Progenitor cell of endocrine pancreas (in vitro differentiated cells): ENCODE measurements at places on chromosomes 13 and 19. TPM values are rescaled to one million over a fixed set of nuclear protein-coding genes. Genes with fewer than 3 reads are reported as not detected.

DNA sequence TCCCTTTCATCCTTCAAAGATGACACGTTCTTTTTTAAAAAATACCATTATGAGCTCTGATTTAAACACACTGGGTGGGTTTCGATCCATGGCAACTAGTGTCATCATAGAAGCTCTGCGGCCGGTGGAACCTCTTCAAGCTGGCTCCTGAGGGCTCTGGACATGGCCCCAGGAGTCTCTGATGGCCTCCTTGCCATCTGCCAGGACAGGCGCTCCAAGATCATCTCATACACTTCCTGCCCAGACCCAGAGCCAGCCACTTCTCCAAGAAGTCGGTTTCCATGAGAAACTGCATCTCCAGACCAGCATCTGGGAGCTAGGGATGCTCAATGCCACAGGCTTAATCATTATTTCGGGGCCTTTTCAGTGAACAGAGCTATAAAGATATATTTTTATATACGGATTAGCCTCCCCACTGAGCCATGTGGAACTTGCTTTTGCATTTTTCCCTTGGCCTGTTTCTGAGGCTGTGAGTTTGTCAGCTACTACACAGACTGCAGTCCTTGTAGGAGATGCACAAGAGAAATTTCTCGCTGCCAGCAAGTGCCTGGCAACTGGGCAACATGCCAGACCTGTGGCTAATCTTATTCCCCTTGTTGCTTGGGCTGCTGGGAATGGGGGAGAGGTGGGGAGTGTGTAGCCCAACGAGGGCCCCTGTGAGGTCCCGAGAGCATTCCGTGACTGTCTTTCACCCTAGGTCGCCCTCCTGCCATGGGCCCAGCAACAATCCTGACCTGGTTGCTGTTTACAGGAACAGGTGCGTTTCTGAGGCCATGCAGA is 15.9 kb downstream of the SUGP1 start:
- H3K4me3 ChIP-seq = no peak overlapping the region
- no peaks in the 10 kb centered on the region for H3K4me1 ChIP-seq
- H3K27me3 ChIP-seq = no peaks in the 10 kb centered on the region
- H3K27ac ChIP-seq = no peak overlapping the region

DNA sequence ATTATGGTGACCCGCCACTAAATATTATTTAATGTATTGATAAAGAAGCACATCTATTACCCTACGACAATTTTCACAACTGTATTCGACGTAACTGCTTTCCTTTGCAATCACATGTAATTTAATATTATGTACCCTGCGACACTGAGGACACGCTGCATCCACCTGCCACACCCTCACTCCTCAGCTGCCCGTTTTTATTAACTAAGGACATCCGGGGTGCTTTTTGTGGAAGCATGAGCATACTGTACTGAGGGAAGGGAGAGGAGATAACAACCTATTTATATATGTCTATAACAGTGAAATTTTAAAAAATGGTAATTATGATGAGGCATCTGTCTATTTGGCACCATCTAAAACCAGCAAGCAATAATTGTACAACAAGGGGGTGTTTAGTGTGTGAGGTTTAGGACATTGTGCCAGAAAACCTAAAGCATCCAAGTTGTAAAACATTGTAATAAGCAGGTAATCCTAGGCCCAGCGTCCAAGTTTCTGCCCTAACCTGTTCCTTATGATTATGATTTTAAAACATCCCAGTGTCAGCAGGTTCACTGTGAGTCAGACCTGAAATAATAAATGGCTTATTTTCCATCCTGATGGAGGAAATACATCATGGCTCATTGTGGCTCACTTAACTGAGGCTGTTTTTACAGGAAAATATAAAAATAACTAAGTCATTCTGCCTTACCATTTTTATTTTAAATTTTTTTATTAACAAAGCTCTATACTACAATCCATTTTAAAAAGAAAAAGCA is 56.3 kb downstream of the FOXO1 start:
- H3K4me1 ChIP-seq = peaks cover 18% of the 10 kb centered on the region
- no peak for DNase-seq
- no peak overlapping the region for H3K4me3 ChIP-seq
- no peak overlapping the region for H3K27ac ChIP-seq

DNA sequence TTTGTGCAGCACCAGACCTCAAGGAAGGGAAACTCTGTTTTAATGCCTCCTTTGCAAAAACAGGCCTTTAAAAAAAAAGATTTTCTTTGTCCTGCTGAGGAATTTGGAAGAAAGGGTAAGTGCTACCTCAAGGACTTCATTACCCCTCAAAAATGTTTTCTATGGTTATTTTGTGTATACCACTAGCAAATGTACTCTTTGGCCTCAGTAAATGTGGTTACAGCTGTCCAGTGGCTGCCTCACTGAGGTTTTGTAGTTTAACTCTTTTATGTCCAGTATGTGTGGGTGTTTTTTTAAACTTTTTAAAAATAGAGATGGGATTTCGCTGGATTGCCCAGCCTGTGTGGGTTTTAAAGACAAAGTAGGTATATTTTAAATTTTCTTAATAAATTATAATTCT is 42.2 kb upstream of the TSC22D1 start:
- no peak overlapping the region for H3K27ac ChIP-seq
- no peak for DNase-seq
- H3K36me3 ChIP-seq = no peaks in the 10 kb centered on the region
- H3K4me1 ChIP-seq = peaks cover 8% of the 10 kb centered on the region
- no peaks in the 10 kb centered on the region for H3K27me3 ChIP-seq

- H3K27ac ChIP-seq = no peak overlapping the region
- no peak overlapping the region for H3K4me3 ChIP-seq
- H3K4me1 ChIP-seq = no peaks in the 10 kb centered on the region
- DNase-seq = no peak
Observed at GRCh38 chr13:36105726-36106125, 25.5 kb downstream of the DCLK1 start.

The MEIOSIN gene
- total RNA-seq = not detected in 2 replicates

- H3K27me3 ChIP-seq = peaks cover 68% of the 10 kb centered on the region
- H3K27ac ChIP-seq = no peak overlapping the region
- DNase-seq = no peak
- no peaks in the 10 kb centered on the region for H3K36me3 ChIP-seq
- H3K4me3 ChIP-seq = peak overlapping the region; percentile 61
Observed at GRCh38 chr19:47418692-47419029, 666 bp downstream of the MEIS3 start.

- no peak overlapping the region for H3K27ac ChIP-seq
- H3K4me3 ChIP-seq = no peak overlapping the region
- peaks cover 2% of the 10 kb centered on the region for H3K4me1 ChIP-seq
- peaks cover 26% of the 10 kb centered on the region for H3K27me3 ChIP-seq
Observed at GRCh38 chr13:25473864-25474263, 102.1 kb downstream of the ATP8A2 start.

- peak overlapping the region; percentile 92 for H3K27ac ChIP-seq
- no peaks in the 10 kb centered on the region for H3K27me3 ChIP-seq
- peaks cover 1% of the 10 kb centered on the region for H3K36me3 ChIP-seq
- peaks cover 45% of the 10 kb centered on the region for H3K4me1 ChIP-seq
Observed at GRCh38 chr13:21834521-21834920, 163.6 kb downstream of the FGF9 start.

GRCh38 chr19:39237200-39238184 is 7.3 kb downstream of the IFNL3 start:
- no peak overlapping the region for H3K27ac ChIP-seq
- H3K36me3 ChIP-seq = no peaks in the 10 kb centered on the region
- peaks cover 55% of the 10 kb centered on the region for H3K27me3 ChIP-seq
- H3K4me3 ChIP-seq = no peak overlapping the region
- DNase-seq = no peak

DNA sequence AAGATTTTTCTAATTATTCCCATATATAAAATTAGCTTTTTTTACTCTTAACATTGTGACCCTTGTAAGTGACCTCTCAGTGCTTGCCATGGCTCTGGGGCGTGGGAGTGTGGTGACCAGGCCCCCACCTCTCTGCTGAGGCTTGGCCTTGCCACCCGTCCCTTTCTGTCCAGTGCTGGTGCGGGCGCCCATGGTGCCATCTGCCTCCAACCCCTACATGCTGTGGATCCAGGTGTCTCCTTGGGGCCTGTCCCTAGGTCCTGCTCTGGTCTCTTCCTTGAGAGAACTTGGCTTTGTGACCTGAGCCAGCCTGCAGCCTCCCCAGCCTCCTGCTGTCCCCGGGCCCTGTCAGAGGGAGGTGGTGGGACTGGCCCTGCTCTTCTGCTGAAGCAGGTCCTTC is 27.4 kb downstream of the TFDP1 start:
- peaks cover 10% of the 10 kb centered on the region for H3K36me3 ChIP-seq
- H3K4me1 ChIP-seq = peaks cover 9% of the 10 kb centered on the region
- DNase-seq = no peak
- H3K4me3 ChIP-seq = no peak overlapping the region
- no peaks in the 10 kb centered on the region for H3K27me3 ChIP-seq
- H3K27ac ChIP-seq = no peak overlapping the region

The MEIS3 gene
- total RNA-seq = 25.5 and 30.8 TPM in 2 replicates

The MCF2L gene
- 82.6 and 90.0 TPM in 2 replicates for total RNA-seq

The ICAM4 gene
- total RNA-seq = not detected in 2 replicates

DNA sequence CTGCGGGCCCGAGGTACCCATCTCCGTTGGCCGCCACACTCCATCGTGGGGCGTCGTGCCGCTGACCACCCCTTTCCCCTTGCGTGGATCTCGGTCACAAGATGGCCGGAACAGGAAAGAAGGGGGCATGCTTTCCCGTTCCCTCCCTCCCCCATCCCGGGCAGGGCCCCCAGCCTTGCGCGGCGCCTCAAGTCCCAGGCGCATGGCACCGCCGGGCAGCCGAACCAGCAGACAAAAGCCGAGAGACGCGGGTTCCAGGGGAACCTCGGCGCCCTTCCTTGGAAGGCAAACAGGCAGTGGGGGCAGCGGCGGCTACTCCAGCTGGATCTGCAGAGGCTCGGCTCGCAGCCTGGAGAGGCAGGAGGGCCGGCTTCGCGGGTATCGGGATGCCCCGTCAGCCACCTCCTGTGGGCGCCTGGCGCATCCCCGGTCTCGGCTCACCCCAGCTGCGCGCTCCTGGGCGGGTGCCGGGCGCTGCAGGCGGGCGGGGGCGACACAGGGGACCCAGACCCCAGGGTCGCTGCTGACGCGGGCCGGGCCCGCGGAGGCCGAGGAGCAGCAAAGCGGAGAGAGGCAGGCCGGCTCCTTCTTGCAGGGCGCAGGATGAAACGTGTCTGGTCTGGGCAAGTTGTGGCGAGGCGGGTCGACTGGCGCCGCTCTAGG is 439 bp downstream of the DZIP1 start:
- peak; percentile 37 for DNase-seq
- H3K4me1 ChIP-seq = peaks cover 18% of the 10 kb centered on the region
- peak overlapping the region; percentile 90 for H3K4me3 ChIP-seq
- H3K27ac ChIP-seq = peak overlapping the region; percentile 93
- peaks cover 5% of the 10 kb centered on the region for H3K36me3 ChIP-seq

The NXNL1 gene
- not detected in 2 replicates for total RNA-seq

The PRR36 gene
- 37.4 and 40.4 TPM in 2 replicates for total RNA-seq

The LILRA1 gene
- not detected in 2 replicates for total RNA-seq

GRCh38 chr13:40586886-40587565 is 79.4 kb downstream of the FOXO1 start:
- no peak overlapping the region for H3K4me3 ChIP-seq
- peaks cover 32% of the 10 kb centered on the region for H3K4me1 ChIP-seq
- DNase-seq = no peak
- H3K36me3 ChIP-seq = peaks cover 8% of the 10 kb centered on the region
- H3K27me3 ChIP-seq = no peaks in the 10 kb centered on the region

GRCh38 chr19:11191273-11191755 is 6.0 kb downstream of the KANK2 start:
- H3K4me3 ChIP-seq = no peak overlapping the region
- DNase-seq = no peak
- peaks cover 9% of the 10 kb centered on the region for H3K36me3 ChIP-seq
- H3K4me1 ChIP-seq = no peaks in the 10 kb centered on the region
- H3K27ac ChIP-seq = no peak overlapping the region
- no peaks in the 10 kb centered on the region for H3K27me3 ChIP-seq

The ERICH4 gene
- total RNA-seq = not detected in 2 replicates

- H3K27ac ChIP-seq = no peak overlapping the region
- H3K4me1 ChIP-seq = peaks cover 6% of the 10 kb centered on the region
- DNase-seq = no peak
- no peaks in the 10 kb centered on the region for H3K27me3 ChIP-seq
- H3K36me3 ChIP-seq = peaks cover 2% of the 10 kb centered on the region
Observed at GRCh38 chr13:98909016-98909415, 68.8 kb downstream of the DOCK9 start.

- no peaks in the 10 kb centered on the region for H3K4me1 ChIP-seq
- H3K27me3 ChIP-seq = no peaks in the 10 kb centered on the region
- H3K36me3 ChIP-seq = no peaks in the 10 kb centered on the region
- no peak overlapping the region for H3K4me3 ChIP-seq
Observed at GRCh38 chr13:53847502-53847901, 818.9 kb downstream of the OLFM4 start.

- H3K4me3 ChIP-seq = no peak overlapping the region
- H3K36me3 ChIP-seq = peaks cover 31% of the 10 kb centered on the region
- no peak for DNase-seq
- H3K27ac ChIP-seq = no peak overlapping the region
Observed at GRCh38 chr19:47357788-47358680, 8.9 kb downstream of the DHX34 start.

GRCh38 chr13:113917594-113918371 is 53.9 kb upstream of the GAS6 start:
- no peaks in the 10 kb centered on the region for H3K36me3 ChIP-seq
- no peak overlapping the region for H3K4me3 ChIP-seq
- DNase-seq = peak; percentile 7
- peaks cover 17% of the 10 kb centered on the region for H3K27me3 ChIP-seq
